AG09319 (cell line): ENCODE measurements at places on chromosomes 1 and 21.

DNA sequence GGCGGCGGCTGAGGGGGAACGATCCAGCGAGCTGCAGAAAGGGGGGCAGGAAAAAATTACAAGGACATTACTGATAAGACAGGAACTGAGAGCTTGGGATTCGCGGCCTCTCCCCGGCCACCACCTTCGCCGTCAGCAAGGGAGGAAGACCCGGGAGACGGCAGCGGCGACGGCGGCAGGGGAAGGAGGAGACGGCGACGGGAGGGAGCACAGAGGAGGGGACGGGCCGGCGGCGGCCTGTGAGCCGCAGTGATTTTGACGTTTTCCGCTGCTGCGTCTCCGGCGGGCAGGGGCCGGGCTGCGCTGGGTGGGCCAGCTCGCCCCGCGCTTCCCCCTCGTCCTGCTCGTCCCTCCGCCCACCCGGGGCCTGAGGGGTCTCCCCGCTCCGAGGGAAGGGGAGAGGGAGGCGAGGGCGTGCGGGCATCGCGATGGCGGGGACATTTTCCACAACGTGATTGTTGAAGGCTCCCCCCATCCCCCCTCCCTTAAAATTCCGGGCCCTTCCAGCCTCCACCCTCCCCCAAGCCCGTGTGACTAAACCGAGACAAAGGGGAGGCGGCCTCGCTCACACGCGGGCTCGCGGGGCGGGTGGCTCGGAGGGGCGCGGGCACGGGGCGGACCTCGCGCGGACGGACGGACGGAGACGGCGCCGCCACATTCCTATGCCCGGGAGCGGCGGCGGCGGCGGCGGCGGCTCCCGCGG is 407 bp downstream of the CAMSAP2 start:
- DNase-seq, result peak; percentile 81

DNA sequence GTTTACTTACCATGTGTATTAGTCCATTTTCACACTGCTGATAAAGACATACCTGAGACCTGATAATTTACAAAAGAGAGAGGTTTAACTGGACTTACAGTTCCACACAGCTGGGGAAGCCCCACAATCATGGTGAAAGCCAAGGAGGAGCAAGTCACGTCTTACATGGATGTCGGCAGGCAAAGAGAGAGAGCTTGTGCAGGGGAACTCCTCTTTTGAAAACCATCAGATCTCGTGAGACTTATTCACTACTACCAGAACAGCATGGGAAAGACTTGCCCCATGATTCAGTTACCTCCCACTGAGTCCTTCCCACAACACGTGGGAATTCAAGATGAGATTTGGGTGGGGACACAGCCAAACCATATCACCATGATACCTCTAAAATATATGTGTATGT is 39.3 kb upstream of the ERRFI1 start:
- DNase-seq, result no peak

DNA sequence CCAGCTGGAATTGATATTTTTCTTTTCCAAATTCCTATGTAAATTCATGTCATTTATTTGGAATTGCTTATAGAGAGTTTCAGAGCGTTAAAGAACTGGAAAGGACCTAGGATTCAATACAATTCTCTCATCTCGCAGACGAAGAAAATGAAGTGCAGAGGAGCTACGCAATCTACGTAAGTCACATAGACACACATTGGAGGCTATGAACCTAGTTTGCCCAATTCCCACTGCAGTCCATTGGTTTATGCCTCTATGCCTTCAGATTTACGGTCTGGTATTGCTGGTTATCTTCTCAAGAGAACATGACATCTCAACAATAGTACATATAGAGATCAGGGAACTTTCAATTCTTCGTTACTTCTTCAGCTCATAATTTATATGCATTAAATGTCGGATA is 971 bp upstream of the RNF2 start:
- DNase-seq, result no peak

GRCh38 chr1:39370602-39371001 is 120.8 kb upstream of the BMP8A start:
- no peak for DNase-seq

DNA sequence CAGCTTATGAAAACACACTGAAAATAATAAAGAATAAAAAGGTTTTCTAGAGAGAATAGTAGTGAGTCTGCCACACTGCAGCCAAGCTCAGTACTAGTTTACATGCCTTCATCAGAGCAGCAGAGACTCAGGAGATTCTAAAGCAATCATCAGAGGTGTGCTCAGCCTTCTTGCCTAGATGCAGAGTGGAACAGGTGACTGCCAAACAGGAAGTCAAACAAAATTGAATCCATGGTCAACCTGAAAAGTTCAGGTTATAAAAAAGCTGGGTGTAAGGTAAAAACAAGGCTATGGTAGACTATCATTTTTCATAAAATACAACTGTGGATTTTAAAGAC is 165.3 kb upstream of the C1orf105 start:
- no peak for DNase-seq

DNA sequence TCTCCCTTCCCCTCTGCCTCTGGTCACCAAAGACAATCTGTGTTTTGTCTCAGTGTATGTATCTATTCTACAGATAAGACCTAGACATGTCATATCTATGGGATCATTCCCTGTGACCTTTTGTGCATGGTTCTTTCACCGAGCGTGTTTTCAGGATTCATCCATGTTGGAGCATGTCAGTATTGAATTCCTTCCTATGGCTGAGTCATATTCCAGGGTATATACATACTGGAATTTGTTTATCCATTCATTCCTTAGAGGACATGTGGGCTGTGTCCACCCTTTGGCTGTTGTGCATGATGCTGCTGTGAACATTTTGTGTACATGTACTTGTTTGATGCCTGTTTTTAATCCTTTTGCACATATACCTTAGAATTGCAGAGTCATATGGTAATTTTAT is 69.9 kb downstream of the NFASC start:
- DNase-seq, result no peak

DNA sequence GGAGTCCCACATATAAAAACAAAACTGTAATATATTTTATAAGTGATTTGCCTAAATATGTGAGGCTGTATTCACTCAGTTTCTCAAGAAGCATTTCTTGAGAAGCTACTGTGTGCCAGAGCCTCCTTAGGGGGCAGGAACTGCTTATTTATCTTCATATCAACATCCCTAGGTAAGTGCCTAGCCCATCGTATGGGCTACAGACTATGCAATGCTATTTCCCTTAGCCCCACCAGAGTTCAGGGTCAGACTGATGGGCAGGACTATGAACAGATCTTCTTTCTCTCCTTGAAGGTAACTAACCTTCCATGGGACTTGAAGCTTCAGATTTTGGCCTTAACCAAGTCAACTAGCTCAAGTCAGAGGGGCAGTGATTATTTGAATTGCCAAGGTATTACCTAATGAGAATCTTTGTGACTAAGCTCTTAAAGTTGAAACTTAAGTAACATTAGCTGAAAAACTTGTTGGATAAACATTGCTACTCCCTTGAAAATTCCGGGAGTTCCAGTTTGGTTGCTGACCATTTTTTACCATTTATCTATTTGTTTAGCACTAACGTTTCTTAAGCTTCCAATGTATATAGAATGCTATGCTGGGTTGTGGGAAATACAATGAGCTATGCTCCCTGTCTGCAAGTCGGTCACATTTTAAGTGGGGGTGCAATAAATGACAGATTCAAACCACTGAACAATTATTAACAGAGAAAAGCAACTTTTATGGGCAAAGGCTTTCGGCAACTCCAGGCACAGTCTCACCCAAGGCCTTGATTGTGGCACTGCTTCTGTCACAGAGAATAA is 85.2 kb downstream of the GPR88 start:
- DNase-seq, result no peak

DNA sequence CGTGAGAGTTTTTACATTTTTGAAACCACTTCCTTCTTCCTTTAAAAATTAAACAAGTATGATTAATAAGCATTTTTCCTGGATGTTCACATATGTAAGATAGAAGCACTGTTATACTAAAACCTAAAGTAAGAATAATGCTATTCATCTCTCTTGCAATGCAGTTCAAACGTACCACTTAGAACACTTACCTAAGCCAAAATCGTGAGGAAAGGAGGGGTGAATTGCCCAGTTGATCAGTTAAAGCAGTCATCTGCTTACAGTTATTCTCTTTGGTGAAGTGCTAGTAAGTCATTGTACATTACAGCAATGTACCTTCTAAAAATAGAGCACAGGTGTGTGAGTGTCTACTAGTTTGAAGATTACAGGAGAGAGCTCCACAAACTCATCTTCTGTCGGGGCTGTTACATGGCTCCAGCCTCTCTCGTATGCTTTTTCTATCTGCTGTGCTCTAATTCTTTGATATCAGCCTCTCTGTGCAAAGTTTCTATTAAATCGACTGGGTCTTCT is 3.4 kb downstream of the NCAM2 start:
- no peak for DNase-seq

DNA sequence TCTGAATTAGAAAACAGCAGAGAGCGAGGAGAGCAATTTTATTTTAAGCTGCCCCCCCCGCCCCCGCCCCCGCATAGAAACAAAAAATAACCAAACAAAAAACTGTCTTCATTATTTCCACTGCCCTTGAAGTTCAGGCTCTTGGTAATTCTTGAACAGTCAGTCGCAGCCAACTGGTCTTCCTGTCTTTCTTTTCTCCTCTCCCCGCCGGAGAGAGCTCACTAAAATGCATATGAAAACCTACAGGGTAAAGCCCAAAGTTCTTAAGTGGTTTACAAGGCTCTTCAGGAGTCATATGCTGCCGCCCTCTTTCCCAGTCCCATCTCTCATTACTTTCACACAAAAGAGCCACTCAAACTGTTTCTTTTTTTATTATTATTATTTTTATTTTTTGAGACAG is 1.1 kb upstream of the ANKRD35 start:
- DNase-seq, result no peak

GRCh38 chr1:1000357-1001056 is 610 bp upstream of the HES4 start:
- no peak for DNase-seq

DNA sequence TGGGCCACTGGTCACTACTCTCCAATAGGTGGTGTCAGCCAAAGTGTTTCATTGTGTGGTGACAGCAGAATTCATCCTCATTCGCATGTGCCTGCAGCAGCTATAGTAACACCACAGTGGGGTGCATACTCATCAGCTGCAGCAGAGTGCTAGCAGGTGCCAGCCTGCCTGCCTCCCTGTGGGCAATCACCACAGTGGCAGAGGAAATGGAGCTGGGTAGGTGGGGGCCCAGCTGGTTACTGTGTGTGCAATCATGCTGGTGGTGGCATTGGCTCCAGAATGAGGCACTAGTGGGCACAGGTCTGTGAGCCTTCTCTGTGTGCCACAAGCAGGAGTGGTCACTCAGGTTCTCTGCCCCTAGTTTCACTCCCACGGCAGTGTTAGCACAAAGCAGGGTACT is 579.2 kb downstream of the PTPRC start:
- no peak for DNase-seq

GRCh38 chr1:165914136-165914798 is 86.9 kb downstream of the UCK2 start:
- peak; percentile 65 for DNase-seq

DNA sequence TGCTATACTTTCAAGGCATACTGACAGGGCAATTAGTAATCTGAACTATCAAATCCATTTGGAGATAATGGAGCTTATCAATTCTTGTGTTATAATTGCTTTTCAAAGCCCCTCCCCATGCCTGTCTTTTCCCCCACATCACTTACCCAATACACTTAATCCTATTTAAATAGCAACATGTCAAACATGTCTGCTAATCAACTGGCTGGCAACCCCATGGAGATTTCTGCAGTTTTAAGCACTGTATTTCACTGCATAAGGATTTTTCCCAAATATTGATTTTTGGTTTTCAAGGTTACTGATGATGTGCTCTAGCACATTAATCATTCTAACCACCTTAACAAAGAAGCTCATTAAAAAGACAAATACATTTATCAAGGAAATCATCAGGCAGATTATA is 800.3 kb downstream of the PLA2G4A start:
- DNase-seq, result no peak

DNA sequence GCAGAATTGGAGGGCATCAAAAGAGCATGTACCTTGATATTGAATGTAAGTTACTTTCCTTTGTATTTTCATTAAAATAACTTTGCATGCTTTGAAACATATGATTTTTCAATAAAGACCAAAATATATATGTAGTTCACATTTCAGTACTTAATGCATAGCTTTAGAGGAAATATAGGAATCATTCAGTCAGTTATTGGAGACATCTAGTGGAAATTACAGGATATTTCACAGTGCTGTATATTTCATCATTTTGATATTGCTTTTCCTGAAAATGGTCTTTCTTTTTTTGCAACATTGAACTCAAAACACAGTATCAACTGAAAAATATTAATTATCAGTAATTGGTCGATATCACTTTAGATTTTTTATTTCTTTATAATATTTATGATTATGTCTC is 375.8 kb downstream of the NCAM2 start:
- DNase-seq, result no peak

- DNase-seq, result no peak
Measured at GRCh38 chr1:6580593-6581409, 1.0 kb downstream of the ZBTB48 start.

DNA sequence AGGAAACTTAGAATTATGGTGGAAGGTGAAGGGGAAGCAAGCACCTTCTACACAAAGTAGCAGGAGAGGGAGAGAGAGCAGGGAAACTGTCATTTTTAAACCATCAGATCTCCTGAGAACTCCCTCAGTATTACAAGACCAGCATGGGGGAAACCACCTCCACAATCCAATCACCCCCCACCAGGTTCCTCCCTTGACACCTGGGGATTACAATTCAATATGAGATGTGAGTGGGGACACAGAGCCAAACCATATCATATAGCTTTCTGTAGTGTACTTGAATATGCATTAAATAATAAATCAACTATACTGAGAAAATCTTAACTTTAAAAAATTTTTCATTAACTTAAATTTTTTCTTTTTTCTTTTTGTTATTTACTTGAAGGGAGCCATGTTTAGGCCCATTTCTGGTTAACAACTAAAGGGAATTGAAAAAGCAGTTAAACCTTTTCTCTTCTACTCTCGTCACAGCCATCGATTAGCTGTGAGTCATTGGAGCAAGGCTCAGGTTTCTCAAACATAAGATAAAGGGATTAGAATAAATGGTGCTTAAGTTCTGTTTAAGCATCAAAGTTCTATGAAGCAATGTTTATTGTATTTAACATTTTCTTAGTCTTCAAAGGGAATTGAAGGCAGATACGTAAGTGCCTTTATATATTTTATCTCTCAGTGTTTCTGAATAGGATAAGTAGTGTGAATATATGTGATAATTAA is 72.2 kb upstream of the DPT start:
- DNase-seq, result no peak

DNA sequence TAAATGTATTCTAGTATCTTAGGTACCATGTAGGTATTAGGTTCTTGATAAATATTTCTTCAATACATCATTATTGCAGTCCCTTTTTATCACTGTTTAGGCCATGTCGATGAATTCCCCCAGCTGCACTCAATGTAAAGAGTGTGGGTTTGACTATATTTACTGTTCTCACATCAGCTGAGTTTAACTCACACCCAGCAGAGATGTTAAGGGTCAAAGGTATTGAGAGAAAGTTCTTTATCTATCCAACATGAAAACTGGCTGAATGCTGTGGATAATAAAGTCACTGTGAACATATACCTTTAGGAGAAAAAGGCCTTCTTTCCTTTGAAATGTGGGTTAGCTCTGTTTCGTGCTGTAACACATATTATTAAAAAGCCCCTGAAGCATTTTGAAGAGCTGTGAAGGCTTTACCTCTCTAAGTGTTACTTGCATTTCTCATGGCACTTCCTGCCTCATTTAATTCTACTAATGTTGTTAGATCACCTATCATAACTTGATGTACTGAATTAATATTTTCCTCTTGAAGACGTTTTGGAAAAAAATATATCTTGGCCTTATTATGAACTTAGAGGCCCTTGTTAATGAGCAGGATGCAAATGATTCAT is 19.1 kb upstream of the LYST start:
- no peak for DNase-seq
